Cortex of kidney (tissue), 1 donor: ENCODE measurements at places on chromosomes 4 and X.

DNA sequence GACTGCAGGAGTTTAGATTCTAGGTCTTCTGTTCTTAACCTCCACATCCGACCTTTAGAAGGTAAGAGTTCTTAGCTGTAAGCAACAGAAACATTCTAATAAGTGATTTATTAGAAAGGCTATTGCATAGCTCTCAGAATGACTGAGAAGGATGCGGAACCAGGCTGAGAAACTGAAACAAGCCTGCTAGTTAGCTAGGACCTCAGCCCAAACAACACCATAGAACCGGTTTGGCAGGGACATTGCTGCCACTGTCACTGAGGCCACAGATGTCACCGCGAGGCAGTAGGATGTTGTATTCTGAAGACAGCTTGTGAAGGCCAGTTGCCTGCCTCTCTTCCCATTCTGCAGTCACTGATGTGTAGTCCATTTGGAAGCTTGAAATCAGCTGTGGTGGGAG is 160.0 kb upstream of the ARX start:
- no peak for DNase-seq

- DNase-seq = no peak
Observed at GRCh38 chr4:186424745-186425144, 130.6 kb downstream of the MTNR1A start.

DNA sequence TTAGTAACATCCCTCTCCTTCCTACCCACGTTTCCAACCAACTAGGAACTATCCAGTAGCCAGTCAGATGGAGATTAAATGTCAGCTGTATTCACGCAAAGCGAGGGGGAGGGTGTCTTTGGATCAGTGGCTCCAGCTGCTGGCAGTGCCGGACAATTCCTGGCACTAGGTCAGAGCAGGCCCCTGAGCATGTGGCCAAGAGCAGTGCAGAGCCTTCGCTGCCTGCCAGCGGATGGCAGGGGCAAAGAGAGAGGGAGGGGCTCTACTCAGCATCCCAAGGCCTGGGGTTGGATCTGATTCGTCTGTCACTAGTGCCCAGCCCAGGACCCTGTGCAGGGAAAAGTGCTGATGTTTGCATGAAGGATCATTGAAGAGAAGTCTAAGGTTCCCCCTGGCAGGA is 28.7 kb upstream of the JAKMIP1 start:
- no peak for DNase-seq

DNA sequence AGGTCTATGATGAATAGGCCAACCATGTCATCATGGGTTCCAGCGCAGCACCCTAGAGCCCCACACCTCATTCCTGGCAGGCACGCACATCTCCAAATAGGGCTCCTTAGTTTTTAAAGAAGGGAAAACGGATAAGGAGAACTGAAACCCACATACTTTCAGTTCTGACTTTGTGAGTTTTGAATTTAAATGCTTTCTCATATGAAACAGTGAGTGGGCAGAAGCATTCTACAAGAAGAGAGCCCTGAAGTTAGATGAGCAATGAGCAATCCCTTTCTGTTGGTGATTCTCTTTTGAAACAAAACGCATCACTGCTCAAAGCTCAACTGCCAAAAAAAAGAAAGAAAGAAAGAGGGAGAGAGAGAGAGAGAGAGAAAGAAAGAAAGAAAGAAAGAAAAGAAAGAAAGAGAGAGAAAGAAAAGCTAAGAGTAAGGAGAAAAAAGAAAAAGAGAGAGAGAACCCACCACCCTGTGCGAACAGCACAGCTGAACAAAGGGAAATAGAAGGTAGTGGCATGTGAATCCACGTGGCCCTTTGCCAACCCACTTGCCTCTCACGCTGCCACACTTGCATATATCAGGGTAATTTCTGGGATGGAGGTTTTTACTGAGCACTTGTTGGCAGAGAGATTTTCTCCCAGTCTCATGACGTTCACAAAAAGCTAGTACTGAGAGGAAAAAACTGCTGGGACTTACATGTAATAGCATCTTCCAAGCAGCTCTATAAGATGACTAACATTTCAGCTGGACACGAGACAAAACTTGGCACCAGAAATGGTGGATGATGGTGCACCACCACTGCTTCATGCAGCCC is 31.0 kb downstream of the TMSB4X start:
- DNase-seq = no peak

GRCh38 chrX:41142130-41142910 is 57.1 kb downstream of the USP9X start:
- DNase-seq = no peak

DNA sequence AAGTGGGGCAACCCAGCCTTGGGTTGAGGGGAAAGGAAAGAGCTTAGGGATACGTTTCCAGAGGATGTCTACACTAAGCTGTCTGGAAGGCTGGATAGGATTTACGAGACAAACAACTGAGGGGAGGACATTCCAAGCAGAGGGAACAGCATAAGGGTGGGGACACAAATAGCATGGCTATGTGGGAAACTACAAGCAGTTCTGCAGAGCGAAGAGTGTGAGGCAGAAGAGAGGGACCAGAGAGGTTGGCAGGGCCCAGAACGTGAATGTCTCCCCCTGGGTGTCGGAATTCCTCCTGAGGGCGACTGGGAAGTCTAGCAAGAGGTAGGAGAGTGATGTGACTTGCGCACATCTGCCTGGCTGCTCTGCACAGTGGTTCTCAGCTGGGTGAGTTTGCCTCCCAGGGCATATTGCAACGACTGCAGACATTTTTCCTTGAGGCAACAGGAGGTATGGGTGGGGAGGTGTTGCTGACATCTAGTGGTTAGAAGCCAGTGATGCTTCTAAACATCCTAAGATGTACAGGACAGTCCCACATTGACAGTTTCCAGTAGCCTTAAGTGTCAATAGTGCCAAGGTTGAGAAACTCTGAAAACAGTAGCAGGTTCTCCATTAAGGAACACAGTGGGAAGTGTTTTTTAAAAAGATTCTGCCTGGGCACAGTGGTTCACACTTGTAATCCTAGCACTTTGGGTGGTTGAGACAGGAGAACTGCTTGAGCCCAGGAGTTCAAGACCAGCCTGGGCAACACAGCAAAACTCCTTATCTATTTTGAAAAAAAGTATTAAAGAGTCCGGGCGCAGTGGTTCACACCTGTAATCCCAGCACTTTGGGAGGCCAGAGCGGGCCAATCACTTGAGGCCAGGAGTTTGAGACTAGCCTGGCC is 9.2 kb downstream of the NDUFA1 start:
- DNase-seq = no peak

- DNase-seq = no peak
Observed at GRCh38 chr4:6116696-6117285, 83.6 kb downstream of the JAKMIP1 start.

GRCh38 chr4:62571494-62571893 is 1371.4 kb downstream of the ADGRL3 start:
- no peak for DNase-seq

DNA sequence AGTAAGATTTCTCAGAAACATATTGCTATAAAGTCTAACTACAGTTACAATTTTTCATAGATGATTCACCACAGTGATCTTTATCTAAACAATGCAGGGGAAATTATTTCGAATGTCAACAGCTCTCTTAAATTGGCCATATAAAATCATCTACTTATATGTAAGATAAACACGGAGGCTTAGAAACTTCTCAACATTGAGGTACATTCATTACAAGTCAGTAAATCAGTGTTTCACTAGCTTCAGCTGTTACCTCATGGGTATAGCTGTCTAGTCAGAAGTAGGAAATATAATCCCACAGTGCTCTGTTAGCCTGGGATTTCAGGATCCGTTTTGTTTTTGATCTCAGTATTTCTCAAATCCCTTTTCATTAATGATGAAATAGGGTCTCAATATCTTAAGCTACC is 43.2 kb downstream of the PCDH7 start:
- DNase-seq = no peak

DNA sequence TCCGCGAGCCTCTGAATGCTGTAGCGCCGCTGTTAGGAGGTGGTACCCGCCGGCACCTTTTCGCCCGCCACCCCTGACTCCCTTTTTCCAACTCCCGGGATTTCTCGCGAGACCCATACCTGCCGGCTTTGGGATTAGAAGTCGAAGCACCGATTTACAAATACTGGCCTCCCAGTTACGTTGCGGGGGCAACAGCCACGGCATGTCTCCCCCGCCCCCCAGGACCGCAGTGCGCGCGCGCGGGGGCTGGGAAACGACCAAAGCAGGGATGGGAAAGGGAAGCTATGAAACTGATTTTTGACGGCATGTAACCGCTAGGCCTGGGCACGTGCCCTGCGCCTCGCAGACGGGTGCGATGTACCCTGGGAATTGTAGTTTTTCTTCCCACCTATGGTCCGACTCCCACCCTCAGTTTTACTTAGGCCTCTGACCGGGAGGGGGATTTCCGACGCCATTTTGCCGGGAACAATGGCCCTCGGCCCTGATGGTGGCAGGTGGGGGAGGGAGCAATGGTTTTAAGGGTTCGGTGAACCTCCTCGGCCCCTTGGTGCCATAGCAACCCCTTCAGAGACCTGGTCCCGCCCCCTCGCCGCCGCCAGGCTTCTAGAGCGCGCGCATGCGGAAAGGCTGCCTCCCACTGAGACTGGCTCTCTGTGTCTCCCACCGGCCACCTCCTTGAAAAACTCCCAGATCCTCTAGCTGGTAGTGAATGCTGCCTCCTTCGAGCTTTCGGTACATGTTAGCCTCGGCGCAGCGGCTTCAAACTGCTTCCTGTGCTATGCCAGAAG is 772 bp upstream of the WNK3 start:
- no peak for DNase-seq

- DNase-seq = no peak
Observed at GRCh38 chr4:173318648-173319211, 15.4 kb downstream of the HMGB2 start.

DNA sequence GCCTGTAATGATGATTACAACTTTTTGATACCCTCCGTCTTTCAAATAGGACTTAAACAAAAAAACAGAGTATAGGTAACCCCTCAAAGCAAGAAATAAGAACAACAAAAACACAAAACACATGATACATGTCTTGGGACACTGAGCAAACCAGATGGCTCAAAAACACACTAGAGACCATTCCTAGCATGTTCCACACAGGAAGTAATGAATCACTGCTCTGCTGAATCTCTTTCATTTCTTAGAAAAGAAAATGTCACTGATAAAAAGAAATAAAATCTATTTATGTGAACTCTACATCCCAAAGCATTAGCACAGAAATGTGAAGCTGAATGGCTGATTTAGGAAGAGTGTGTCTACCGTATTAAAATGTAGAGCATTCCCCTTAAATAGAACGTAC is 134.5 kb upstream of the IL15 start:
- no peak for DNase-seq

DNA sequence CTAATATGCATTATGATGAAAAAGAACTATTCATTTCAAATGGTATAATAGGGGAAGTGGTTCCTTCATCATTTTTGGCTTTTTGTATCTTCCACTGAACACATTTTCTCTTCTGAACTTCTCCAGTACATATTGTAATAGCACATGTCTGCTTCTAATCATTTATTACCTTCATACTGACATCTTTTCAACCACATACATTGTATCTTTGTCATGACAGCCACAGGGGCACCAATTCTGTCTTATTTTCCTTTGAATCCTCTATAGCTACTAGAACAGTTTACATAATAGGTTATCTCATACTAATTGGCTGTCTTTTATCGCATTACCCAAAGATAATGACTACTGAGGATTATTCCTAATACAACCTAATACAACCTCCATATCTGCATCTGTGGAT is 37.7 kb downstream of the PALLD start:
- DNase-seq = no peak

GRCh38 chrX:155888139-155888538 is 7.0 kb downstream of the VAMP7 start:
- DNase-seq = no peak

GRCh38 chrX:46730765-46731164 is 28.2 kb downstream of the SLC9A7 start:
- no peak for DNase-seq

GRCh38 chr4:55819634-55820033 is at the start of gene EXOC1L:
Gene EXOC1L (plus strand): TSS chr4:55819790. CDS start chr4:55820027, 237 bp downstream.
- DNase-seq = no peak

GRCh38 chr4:121165206-121165605 is 1.1 kb upstream of the TNIP3 start:
- DNase-seq = no peak
